GF-D8 (cell line): ENCODE measurements at places on chromosomes 16 and 17.

DNA sequence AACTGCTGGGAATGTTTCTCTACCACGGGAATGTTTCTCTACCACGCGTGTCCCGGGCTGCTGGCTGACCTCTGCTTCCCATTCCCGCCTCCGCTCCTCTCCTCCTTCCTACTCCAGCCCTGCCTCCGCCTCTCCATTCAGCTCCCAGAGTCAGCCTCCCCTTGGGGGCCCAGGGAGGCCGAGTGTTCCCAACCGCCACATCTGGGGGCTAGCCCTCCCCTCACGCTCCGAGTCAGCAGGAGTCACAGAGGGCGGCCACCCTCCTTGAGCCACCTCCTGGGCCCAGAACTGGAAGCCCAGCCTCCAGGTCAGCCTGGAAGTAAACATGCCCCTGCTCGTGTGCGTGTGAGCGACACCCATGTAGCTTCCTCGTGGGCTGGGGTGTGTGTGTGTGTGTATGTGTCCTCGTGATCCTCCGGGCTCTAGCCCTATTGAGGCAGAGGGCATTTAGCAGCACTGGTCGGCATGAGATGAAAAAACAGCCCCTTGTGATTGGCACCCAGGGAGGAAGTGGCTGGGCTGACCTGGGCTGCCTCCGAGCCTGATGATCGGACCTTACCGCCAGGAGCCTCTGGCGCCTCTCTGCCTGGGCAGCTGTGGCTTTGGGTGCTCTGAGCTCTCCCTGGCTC, 7.3 kb downstream of the CYGB start:
- DNase-seq = no peak

GRCh38 chr16:87560428-87561199, 41.7 kb upstream of the JPH3 start:
- no peak for DNase-seq

DNA sequence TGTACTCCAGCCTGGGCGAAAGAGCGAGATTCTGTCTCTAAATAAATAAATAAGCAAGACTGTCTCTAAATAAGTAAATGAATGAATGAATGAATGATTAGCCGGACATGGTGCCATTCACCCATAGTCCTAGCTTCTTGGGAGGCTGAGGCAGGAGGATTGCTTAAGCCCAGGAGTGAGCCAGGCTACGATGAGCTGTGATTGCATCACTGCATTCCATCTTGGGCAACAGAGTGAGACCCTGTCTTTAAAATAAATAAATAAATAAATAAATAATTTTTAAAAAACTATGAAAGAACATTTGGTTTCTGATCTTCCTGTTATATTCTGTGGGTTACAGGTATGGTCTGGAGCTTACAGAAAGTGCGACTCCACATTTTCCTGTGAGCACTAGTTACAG, 65.0 kb downstream of the C17orf58 start:
- DNase-seq = no peak

GRCh38 chr16:88790312-88791211, 5.5 kb upstream of the PIEZO1 start:
- DNase-seq = peak; percentile 60

- no peak for DNase-seq
Observed at GRCh38 chr17:32876417-32877163, at the start of gene MYO1D. TSS of gene MYO1D (minus strand) at chr17:32877124. CDS start at chr17:32876872, 252 bp downstream.

DNA sequence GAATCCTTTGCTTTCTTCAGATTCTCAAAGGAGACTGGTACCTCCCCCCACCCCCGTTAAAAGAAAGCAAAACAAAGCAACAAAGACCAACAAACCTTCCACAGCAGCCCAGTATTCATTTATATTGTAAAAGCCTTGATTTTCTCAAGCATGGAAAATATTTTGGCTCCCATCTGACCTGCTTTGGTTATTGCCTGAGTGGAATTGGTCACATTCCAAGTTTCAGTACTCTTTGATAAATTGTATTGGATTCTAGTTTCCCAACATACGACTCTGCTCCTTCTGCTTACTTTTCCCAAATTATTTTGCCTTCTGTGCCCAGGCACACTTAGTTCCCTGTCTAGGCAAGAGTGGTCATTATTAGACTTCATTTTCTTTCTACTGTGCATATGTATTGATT, 1.3 kb downstream of the ABCC11 start:
- DNase-seq = no peak

DNA sequence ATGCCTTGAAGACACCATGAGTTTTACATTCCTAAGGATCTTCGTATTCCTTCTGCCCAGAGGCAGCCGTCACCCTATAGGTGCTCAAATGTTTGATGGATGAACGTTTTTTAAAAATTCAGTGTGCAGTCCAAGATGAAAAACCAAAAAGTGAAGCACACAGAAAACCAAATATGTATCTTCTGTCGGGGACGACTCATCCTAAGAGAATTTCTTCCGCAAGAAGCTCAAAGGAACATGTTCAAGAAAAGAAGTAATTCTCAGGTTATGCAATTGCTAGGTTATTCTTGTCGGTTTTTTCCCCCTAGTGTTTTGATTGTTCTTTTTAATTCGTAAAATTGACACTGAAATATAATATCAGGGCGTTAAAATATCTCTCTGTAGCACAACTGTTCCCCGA, 1.4 kb downstream of the CENPV start:
- no peak for DNase-seq

DNA sequence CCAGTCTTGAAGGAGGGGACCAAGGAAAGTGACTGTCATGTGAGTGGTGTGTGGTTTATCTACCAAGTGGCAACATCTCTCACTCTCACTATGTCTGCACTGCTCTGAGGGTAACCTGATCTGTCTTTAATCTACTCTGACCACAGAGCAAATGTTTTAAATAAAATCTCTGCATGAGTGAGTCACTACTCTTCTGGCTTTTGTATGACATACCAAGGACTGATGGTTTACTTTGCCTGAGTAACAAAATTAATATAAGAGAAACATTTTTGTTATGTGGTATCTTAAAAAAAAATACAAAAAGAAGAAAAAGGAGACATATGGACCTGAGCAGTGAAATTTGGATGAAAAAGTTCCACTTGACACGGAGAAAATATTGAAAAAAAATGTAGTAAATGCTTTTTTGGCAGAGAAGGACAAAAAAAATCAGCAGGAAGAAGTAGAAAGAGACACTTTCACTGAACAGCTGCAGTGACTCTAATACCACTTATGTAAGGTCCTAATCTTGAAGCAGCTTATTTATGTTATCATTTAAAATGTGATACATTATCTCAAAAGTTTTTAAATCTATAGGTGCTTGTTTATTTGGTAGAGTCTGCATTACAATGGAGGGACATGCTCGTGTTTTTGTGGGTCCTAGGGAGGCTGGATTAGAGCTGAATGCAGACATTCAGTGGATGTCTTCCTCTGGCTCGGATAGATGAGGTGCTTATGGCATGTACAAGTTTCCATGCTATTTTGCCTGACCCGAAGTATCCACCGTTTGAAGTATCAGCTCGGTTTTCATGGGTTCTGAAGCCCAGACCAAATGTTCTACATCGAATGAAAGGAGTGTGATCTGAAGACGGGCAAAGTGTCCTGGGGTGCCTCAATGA, 240.7 kb downstream of the MAP2K6 start:
- DNase-seq = no peak

DNA sequence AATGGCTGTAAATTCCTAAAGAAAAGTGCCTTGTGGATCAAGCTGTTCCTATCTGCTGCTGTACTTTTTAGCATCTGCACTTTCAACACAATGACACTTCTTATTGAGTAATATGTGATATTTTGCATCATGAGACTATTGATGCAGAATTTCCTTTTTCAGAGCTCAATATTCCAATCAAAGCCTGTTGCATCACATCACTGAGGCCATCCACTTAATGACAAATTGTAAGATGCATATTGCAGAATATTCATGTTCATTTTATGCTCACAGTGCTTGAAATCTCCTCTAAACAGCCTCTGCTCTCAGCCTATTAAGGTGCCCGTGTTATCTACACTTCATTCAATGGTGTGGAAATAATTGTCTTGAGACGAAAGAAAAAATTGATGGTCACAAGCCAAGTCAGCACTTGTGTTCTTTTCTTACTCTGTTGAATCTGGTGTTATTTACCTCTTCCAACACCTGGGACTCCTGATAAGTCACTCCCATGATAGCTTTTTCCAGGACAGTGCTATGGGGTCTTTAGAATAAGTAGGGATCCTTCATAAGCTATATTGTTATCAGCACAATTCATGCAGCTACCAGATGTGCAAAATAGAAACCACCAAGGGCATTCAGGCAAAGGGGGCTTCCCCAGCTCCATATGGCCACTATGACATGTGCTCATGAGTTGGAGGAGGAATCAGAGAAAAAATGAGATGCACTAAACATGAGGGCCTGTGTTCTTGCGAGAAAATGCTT, 9.3 kb upstream of the SKAP1 start:
- no peak for DNase-seq

GRCh38 chr16:76535-77272, 1.3 kb upstream of the MPG start:
- peak; percentile 61 for DNase-seq

GRCh38 chr16:62562121-62562520, 525.9 kb upstream of the CDH8 start:
- no peak for DNase-seq

GRCh38 chr17:45428931-45429338, 3.7 kb downstream of the ARHGAP27 start:
- no peak for DNase-seq

DNA sequence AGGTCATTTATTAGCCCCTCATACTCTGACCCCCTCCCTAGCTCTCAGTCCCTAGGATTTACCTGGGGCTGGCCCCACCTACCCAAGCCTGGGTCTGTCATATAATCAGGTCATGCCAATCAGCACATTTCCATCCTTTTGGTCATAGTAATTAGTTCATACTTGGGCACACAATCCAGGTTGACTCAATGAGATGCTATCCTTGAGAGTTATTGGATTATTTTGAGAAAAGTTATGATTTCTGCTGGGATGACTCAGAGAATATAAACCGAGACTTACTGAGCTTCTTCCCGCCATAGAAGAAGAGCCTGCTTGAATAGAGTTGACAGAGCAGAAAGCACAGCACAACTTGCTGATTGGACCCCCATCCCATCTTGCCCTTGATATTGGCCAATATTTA, 331.5 kb downstream of the CBLN1 start:
- DNase-seq = no peak

- DNase-seq = no peak
Observed at GRCh38 chr17:40443988-40444899, 994 bp downstream of the IGFBP4 start.

- no peak for DNase-seq
Observed at GRCh38 chr16:66366433-66367299, at the start of gene CDH5. TSS of gene CDH5 (plus strand) at chr16:66366691. CDS start at chr16:66379338, 12,647 bp downstream.

GRCh38 chr16:86391486-86391885, 118.8 kb upstream of the FOXF1 start:
- DNase-seq = no peak

DNA sequence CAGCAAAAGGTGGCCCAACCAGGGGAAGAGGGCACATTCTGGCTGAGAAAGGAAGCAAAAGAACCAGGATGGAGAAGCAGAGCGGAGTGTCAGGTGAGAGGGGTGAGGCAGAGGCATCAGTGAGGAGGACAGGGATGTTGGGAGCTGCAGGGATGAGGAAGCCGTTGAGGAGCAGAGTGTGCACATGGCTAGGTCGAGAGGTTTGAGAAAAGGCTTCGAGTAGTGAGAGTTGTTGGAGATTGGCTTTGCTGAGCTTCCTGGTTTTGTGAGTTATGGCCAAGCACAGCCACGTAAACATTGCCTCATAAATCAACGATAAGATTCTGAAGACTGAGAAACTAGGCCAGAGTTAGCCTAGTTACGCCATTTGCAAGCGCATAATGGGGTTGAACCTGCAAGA, 26.9 kb downstream of the DNAH2 start:
- DNase-seq = no peak

- DNase-seq = peak; percentile 38
Observed at GRCh38 chr17:63697341-63698286, 2.3 kb downstream of the LIMD2 start.
